ENCODE measurements at places on chromosomes 2 and 18.

GRCh38 chr2:151959238-151959637 is 131.0 kb upstream of the ARL5A start:
- DNase-seq, result no peak

GRCh38 chr2:24509425-24509824 is 18.4 kb downstream of the NCOA1 start:
- no peak for DNase-seq

DNA sequence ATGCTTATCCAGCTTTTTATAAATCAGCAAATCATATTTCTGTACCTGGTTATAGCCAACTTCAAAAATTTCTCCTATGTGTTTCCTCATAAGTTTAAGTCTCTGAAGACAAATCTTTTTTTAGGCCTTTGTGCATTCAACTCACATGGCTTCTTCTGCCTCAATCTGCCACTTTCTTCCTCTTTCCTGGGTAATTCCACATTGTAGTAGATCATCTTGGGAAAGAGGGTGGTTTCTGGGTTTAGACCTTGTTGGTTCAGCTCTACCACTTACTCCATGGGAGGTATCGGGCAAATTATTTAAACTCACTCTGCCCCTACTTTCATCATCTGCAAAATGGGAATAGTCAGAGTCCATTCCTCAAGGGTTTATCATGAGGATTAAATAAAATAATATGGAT is 707.0 kb upstream of the ZEB2 start:
- DNase-seq, result no peak

DNA sequence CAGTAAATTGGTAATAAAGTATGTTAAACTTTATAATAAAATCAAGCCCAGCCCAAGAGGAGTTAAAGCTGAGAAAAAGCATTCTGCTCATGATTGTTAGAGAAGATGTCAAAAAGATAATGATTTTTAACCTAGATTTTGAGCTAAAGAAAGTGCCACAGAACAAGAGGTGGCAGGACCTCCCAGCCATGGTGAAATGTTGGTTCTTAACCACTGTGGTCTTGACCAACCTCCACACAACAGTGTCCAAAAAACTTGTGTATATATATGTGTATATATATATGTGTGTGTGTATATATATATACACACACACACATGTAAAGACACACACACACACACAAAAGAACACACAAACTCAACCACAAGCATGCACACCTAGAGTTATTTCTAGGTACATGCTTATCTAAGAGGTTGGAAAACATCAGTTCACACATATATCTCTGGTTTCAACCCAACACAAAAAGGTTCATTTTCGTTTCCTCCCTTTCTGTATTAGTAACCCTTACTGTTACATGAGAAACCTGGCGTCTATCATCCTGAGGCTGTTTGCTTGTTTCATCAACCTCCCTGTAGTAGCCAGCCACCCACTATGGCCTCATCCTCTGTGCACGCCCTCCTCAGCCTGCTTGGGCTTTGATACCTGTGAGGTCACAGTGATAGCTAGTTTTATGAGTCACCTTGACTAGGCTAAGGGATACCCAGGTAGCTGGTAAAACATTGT is 631.8 kb upstream of the ID2 start:
- DNase-seq, result no peak

- DNase-seq, result no peak
Observed at GRCh38 chr18:6004683-6005082, 109.4 kb upstream of the TMEM200C start.

- no peak for DNase-seq
Observed at GRCh38 chr2:215685238-215685990, 249.5 kb upstream of the FN1 start.

- no peak for DNase-seq
Observed at GRCh38 chr2:60858897-60859311, 22.5 kb upstream of the REL start.

GRCh38 chr2:205589479-205589878 is 92.8 kb upstream of the NRP2 start:
- no peak for DNase-seq

GRCh38 chr2:129820908-129821307 is 158.6 kb upstream of the RAB6C start:
- DNase-seq, result no peak

DNA sequence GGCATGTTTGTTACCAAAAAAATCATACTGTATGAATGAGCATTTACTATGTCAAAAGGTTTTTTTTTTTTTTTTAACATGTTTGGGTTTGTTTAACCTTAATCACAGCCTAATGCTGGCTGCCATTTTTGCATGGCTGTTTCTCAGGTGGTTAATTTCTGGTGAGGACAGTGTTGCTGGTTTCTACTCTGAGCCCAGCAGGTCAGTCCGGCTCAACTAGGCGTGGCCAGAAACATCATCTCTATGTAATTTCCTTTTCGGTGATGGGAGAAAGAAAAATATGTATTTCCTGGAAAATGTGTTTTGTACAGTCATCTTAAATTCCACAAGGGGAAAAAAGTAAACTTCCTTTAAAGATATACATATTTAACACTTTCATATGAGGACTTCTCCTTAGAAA is 24.9 kb upstream of the BZW1 start:
- no peak for DNase-seq

DNA sequence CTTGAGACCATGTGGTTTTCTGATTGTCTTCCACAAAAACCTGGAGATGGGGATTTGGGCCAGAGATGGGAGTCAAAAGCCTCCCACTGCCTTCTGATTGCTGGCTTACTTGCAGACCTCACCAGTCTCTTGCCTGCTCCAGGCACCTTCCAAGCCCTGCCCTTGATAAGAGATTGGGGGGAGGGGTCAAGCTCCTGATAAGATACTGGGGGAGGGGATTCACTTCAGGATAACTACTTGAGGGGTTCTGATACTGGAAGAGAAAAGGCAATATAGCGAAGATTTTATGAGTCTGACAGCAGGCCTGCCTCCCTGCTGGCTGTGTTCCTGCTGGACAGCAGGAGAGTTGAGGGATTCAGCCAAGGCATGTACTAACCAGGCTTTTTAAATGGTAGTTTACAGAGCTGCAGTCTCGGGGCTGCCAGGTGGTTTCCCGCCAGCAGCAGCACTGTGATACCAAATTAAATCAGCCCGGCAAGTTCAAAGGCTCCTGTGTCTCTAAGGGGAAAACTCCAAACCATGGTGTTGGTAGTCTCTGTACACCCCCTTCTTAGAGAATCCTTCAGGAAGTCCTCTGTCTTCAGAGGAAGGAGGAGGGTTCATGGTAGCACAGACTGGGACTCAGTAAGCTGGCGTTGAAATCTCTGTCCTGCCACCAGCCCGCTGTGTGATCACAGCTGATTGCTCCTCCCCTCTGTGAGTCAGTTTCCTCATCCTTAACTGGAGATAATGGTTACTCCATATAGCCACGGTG is 58.3 kb downstream of the FBXO36 start:
- no peak for DNase-seq

DNA sequence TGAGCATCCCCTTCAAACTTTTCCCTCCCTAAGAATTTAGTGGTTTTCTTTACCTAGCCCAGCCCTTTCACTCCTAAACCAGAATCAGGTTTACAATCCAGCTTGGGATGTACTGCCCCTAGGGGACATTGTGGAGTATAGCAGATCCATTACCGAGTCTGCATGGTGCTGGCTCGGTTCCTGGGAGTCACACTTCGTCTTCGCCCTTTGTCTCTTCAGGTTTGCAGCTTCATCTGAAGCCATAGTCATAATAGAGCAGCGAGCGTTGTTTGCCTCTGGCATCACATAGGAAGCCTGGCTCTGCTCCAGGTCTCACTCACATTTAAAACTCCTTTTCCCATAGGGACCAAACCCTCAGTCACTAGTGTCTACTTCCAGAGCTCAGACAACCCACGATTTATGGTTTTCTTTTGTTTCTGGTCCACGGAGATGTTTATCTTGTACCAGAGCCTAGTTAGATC is 16.8 kb upstream of the LYPD6 start:
- DNase-seq, result no peak

DNA sequence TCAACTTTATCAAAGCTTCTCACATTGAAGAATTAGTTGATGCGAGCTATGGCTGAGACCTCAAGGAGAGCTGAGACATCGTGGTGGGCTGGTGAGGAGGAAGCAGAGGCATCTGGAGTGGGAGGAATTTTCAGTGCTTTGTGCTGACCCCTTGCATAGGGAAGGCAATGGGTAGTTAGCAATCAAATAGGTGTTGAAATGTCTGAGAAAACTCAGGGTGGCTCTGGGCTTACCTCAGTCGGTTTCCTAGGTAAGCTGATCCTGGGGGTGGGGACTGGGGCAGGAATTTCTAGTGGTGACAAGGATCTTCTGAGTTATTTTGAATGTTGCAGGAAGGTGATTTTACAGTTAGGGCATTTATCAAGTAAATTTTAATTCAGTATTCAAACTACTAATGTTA is 20.7 kb upstream of the DPP10 start:
- no peak for DNase-seq

DNA sequence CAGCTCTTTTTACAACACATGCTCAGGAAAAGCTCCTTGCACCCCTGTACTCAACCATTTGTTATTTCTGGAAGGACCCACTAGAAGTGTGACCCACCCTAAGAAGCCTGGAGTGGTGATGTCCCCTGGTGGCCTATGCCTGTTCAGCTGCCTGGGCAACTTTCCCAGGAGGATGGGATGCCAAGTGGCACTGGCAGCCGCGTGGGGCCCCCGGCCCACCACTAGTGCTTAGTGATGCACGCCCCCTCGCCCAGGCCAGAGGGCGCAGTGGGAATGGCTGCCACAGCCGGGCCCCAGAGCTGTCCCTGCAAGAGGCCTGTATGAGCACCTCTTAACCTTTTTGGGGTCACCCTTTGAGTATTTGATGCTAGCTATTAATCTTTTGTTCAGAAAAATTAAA is 18.1 kb downstream of the IMPA2 start:
- DNase-seq, result no peak

DNA sequence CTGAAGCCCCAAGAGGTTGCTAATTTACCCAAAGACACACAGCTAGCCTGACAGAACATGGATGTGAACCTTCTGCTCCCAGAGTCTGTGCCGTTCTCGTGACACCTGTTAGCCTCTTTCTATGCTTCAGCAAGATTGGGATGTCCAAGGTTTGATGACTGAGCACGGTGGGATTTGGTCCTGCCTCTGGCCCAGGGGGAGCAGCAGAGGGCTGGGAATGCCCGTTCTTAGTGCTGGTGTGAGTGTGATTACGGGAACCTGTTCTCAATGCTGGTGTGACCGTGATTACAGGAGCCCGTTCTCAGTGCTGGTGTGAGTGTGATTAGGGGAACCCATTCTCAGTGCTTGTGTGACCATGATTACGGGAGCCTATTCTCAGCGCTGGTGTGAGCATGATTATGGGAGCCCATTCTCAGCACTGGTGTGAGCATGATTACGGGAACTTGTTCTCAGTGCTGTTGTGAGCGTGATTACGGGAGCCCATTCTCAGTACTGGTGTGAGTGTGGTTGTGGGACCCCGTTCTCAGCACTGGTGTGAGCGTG is 67.3 kb upstream of the SNTG2 start:
- DNase-seq, result no peak

GRCh38 chr2:61187085-61187484 is 25.1 kb downstream of the C2orf74 start:
- no peak for DNase-seq

GRCh38 chr2:207427986-207428385 is 101.8 kb upstream of the CREB1 start:
- DNase-seq, result no peak

GRCh38 chr2:72993147-72993932 is 76.0 kb downstream of the EMX1 start:
- DNase-seq, result peak; percentile 62

- DNase-seq, result no peak
Observed at GRCh38 chr2:222671259-222672067, at the start of gene MOGAT1. MOGAT1 (plus strand) TSS chr2:222671658; CDS start chr2:222671786, 128 bp downstream.

DNA sequence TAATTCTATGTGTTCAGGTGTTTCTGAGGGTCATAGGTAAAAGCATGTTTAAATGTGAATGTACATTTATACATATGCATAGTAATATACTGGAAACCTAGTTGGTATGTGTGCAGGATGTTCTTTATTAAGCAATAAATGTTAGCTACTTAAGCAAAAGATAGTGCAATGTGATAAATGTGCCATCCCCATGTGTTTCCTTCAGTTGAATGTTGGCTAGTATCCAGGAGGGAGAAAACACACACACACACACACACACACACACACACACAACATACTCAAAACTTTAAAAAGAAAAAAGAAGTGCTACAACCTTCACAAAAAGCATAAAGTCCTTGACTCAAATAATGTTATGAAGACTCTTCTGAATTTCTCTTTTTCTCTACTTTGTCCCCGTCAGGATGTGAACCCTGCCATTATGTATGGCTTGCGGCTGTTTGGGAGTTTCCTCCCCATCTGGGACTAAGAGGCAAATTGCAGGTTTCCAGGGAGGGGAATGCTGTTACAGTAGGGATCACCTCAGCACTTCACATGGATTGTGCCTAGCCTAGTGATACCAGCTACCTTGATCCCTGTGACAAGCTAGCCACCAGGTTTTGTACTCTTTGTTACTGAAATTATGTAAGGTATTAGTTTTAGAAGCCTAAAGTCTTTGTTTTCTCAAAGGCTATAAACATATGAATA is 82.6 kb downstream of the IKZF2 start:
- no peak for DNase-seq

DNA sequence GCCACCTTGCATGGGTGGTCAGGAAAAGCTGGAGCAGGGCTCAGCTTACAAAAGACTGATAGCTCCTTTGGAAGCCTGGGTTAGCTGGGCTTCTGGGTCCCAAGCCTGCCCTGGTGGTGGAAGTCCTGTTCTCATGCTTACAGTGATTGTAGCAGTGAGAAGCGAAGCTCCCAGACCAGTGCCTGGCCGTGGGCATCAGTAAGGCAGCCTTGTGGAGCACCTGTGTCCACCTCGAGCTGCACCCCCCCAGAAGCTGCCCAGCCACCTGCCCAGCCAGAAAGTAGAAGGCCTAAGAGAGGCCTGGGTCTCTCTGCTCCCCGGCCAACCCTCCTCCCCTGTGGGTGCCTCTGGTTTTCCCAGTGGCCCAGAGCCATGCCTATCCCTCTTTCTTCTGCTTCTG is 10.5 kb downstream of the GLI2 start:
- no peak for DNase-seq

- peak; percentile 33 for DNase-seq
Observed at GRCh38 chr2:100606726-100607343, 44.0 kb downstream of the PDCL3 start.

DNA sequence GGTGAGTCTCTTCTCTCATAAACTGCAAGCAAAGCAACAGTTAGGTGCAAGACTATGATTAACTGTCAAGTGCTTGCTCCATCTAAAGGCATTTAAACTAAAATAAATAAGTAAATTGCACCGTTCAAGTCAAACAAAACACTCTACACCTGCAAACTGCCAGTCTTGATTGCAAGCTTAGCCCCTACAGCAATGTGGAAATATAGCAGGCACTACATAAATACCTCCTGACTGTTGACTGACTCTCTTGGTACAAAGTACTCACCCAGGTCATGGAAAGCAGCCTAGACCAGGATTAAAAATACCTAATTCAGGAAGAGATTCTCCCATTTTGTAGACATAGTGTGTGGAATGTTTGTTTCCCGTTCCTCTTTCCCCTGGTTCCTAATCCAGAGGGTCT is 176.6 kb upstream of the KLHL29 start:
- DNase-seq, result no peak

GRCh38 chr2:3198119-3198518 is 179.5 kb downstream of the EIPR1 start:
- no peak for DNase-seq

All from effector memory CD8-positive, alpha-beta T cell (primary cell).